ENCODE measurements at places on chromosomes 13 and 19.

GRCh38 chr19:52237197-52237596 lies 32.2 kb upstream of the ZNF766 start:
- DNase-seq: no peak

- no peak for DNase-seq
These were observed 173.9 kb downstream of the FOXO1 start for GRCh38 chr13:40492511-40492910.

GRCh38 chr13:21402586-21403307 lies 56.4 kb downstream of the ZDHHC20 start:
- no peak for DNase-seq

GRCh38 chr13:21980049-21980448 lies 309.2 kb downstream of the FGF9 start:
- no peak for DNase-seq

GRCh38 chr19:8367327-8368001 lies 3.5 kb downstream of the ANGPTL4 start:
- no peak for DNase-seq

DNA sequence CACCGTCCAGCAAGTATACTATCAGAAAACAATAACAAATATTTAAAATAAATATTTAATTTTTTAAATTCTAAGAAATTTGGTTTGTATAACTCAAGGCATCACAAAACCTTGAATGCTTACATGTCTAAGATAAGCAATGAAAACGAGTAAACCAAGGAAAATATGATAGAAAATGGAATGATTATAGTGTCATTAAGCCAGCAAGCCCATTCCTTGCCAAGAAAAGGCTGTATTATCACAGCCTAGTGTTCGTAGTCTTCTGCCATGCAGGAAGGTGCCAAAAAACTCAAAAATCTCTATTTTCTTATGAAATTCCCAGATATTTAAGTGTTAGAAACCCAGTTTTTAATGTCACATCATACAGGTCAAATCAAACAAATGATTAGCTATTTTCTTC lies 136.4 kb downstream of the STOML3 start:
- DNase-seq: no peak

DNA sequence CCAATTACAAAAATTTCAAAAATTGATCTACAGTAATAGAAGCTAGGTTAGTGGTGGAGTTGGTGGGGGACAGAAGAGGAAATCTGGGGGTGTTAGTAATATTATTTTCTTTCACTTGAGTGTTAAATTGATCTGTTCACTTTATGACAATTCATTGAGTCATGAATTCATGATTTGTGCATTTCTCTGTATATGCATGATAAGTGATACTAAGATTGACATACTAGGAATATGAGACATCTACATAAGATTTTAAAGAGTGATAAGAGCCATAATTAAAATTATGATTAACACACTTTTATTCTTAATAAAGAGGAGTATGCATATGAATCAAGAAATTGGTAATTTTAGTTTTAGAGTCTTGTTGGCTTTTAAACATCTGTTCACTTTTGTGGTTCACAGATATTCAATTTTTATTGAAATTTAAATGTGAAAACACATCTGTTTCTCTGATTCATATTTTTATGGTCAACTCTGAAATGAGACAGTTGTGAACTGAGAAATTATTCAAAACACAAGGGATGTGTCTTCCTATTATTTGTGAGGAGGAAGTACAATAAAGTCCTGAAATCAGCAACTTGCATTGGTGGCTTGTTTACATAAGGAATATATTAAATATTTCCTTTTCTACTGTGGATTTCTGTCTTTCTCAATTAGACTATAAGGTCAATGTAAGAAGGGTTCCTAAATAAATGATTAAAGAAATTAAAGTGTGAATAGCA lies 196.5 kb downstream of the ITGBL1 start:
- DNase-seq: no peak

- DNase-seq: no peak
These were observed 64.1 kb downstream of the KLF12 start for GRCh38 chr13:74070065-74070464.

DNA sequence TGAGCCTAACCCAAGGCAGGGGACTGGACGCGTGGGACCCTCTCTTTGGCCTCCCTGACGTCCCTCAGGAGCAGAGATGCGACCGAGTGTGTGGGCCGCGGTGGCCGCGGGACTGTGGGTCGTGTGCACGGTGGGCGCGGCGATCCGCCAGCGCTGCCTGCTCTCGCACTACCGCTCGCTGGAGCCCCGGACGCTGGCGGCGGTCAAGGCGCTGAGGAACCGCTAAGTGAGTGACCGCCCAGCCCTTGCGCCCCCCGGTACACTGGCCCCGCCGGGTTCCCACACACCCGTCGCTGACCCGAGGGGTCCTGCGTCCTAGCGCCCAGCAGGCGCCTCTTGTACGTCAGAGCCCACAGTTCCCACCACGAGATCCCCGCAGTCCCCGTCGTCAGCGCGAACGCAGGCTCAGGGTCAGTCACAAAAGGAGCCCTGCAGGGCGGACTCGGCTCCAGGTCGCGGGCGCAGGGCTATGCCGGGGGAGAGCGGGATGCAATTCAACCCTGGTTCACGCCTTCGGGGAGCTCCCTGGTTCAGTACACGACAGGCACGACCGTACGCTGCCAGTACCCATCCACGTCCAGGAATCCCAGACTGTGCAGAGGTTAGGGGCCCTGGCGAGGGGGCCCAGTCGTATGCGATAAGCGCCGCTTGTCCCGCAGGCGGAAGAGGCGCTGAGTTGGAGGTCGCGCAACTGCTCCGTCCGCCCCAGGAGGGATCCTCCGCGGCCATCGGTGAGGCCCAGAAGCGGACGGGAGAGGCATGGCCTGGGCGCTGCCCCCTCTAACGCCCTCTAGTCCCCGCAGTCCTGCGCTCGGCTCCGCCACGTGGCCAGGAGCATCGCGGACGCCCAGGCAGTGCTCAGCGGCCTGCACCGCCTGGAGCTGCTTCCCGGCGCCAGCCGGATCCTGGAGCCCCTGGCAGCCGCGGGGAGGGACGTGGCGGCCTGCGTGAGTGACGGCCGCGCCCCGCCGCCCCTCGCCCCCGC lies 3.6 kb upstream of the IFNL2 start:
- no peak for DNase-seq

GRCh38 chr19:33022472-33023116 lies 42.1 kb downstream of the RHPN2 start:
- DNase-seq: no peak

DNA sequence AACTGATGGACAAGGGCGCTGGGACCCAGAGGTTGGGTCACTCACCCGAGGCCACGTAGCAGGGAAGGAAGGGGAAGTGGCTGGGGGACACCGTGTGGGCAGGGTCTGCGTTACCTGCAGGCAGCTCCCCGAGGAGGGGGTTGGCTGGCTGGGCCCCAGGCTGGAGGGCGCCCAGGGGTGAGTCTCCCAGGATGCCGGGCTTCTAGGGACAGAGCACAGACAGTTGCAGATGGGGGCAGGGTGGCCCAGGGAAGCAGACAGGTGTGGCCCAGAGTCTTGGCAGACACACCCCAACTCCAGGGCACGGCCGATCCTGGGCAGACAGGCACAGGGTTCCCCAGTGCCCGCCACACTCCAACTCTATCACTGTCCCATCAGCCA lies 5.6 kb upstream of the FDX2 start:
- DNase-seq: no peak

- no peak for DNase-seq
These were observed 15.1 kb downstream of the CCDC97 start for GRCh38 chr19:41324921-41325639.
